ENCODE measurements at places on chromosomes 6 and 20. TPM values are rescaled to one million over a fixed set of nuclear protein-coding genes. Genes with fewer than 3 reads are reported as not detected.

GRCh38 chr6:160160450-160160849 is 38.8 kb downstream of the SLC22A1 start:
- no peak for DNase-seq

GRCh38 chr6:169795196-169795595 is 43.8 kb downstream of the ERMARD start:
- DNase-seq: no peak

DNA sequence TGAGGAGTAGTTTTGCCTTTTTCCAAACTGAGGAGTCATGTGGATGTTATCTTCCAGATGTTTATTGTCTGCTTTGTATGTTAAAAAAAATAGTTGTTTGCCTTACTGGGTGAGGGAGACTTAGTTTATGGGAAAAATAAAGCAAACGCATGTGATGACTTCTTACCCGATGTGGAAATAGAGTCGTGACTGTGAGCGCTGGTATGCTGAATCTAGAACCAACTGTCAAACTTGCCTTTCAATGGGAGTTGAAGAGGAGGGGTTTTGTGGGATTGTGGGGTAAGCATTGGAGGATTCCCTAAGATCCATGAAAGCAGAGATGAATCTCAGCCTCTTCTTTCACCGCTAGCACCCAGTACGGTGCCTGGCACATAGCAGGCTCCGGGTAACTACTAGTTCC is 5.3 kb downstream of the DCBLD1 start:
- no peak for DNase-seq

GRCh38 chr6:125357515-125358256 is 55.9 kb upstream of the HDDC2 start:
- no peak for DNase-seq

DNA sequence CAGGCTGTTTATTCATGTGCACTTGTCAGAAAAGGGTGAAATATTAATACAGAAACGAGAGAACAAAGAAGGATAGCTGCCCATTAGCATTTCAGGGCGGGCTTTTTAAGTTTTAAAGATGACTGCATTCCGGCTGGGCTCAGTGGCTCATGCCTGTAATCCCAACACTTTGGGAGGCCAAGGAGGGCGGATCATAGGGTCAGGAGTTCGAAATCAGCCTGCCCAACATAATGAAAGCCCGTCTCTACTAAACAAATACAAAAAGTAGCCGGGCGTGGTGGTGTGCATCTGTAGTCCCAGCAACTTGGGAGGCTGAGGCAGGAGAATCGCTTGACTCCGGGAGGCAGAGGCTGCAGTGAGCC is 130.5 kb downstream of the HFE start:
- DNase-seq: no peak

- DNase-seq: no peak
These were observed 1172.2 kb upstream of the GJE1 start for GRCh38 chr6:140960566-140960965.

Gene BTN1A1
- polyA plus RNA-seq: not detected

Gene AVP
- polyA plus RNA-seq: not detected

Gene PRICKLE4
- not detected for polyA plus RNA-seq
